ENCODE measurements at places on chromosomes 2 and 18. TPM values are rescaled to one million over a fixed set of nuclear protein-coding genes. Genes with fewer than 3 reads are reported as not detected.

The NPPC gene
- not detected for total RNA-seq

The MLPH gene
- total RNA-seq, result 3.5 TPM

- no peak for DNase-seq
These were observed 702.9 kb downstream of the ERBB4 start for GRCh38 chr2:211835695-211836094.

DNA sequence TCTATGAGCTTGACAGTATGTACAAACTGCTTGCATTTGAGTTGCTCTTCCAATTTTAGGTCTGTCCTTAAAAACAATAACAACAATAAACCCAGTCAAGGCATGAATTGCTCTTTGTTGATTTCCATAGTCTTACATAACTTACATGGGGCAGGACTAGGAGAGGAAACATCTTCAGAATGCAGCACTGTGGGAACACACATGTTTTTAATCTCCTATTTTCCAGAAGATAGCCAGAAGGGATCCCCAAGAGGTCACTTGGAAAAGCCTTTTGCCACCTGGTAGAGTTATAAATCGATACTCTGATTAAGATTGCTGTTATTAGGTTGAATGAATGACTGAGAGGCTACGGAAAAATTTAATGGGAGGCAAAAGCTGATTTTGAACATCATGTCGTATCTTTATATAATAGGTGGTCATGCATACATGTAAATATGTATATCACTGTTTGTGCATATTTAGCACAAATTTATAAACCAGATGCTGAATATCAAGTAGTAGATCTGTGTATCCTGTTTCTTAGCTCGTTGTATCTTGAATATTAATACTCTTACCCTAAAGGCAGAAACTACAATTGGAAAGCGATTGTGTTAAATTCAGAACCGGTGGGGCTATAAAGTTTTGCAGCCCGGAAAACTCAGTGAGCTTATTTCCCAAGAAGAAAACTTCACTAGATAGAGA, 479.4 kb upstream of the TCF4 start:
- DNase-seq, result no peak

DNA sequence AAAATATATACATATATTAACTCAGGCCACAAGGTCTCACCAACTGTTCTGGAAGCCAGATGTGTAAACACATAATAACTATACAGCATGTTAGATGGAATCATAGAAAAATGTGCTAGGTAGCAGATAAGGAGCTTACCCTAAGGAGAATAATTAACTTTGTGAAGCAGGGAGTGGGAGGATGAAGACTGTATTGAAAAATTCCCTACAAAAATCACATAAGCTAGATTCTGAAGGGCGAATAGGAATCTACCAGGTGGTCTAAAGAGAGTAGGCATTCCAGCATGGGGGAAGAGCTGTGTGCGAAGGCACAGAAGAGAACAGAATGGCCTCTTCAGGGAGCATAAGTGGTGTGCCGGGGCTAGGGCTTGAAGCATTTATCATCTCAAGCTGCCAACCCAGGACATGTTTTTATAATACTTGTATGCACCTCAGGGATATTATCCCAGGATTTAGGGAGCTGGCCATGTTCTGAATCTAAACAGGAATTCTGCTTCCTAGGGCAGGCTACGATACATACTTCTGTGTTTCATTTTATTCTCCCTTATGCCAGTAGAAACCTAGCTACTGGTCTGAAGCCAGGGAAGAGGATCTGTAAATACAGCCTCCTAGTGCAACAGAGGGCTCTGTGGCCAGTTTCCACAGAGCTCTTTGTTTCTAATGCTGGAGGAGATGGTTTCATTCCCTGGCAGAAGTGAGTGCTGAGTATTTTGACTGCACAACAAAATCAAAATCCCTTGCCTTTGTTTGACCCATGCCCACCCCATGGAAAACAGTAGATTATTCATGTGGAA, 56.7 kb downstream of the NEMP2 start:
- no peak for DNase-seq

DNA sequence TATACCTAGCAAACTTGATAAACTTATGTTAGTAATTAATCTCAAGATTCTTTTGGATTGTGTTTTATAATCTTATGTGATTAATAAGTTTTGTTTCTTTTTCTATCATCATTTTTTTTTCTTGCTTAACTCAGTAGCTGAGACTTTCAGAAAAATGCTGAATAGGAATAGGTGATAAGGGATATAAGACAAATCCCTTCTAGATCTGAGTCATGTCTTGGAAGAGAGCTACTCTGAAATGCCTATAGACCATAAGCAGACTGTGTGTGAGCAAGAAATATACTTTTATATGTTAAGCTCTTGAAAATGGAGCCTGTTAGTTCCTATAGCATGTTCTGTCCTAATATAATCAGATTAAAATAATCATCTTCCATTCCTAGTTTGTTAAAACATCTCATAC, 29.6 kb downstream of the CYBRD1 start:
- DNase-seq, result no peak

DNA sequence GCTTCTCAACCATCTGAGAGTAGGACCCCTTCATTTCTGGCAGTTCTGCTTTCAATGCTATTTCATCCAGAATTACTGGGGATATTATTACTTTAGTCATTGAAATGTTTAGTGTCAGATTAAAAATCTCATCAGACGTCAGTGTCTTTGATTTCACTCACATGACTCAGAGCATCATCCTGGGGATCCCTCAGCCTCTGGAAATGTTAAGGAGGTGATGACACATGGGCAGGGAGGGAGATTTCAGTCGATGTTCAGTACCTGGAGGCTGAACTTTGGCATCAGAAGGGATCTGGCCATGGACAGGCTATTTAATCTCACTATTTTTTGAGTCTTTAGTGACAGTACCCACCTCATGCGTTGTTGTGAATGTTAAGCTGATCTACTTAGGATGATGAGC, 39.1 kb downstream of the OSBPL6 start:
- no peak for DNase-seq

- DNase-seq, result no peak
These were observed 5.0 kb upstream of the CIDEA start for GRCh38 chr18:12248926-12249720.

- no peak for DNase-seq
These were observed 51.7 kb downstream of the BOLA3 start for GRCh38 chr2:74096052-74096451.
